ENCODE measurements at places on chromosomes 1 and 21. TPM values are rescaled to one million over a fixed set of nuclear protein-coding genes. Genes with fewer than 3 reads are reported as not detected.

Gene SPRR5
- not detected for total RNA-seq

- no peak for DNase-seq
These were observed 3.5 kb upstream of the COA6 start for GRCh38 chr1:234369784-234370183.

Gene SNRPE
- 250 TPM for total RNA-seq

DNA sequence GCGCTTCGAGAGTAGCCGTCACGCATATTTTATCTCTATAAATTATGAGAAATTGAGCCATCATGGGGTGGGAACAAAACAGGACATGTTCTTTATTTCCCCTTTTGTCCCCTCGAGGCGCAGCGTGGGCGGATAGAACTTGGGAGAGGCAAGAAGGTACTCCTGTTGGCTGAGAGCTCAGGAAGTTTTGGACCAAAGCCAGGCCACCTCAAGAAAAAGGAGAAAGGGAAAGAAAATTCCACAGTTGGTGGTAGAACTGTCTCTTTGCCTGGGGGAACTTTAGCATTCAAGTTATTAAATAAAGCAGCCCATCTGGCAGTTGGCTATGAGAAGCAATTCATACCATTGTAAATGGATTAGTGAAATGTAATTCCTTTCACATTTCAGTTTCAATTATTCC, 76.4 kb upstream of the DSCAM start:
- no peak for DNase-seq

Gene VCAM1
- 0.10 TPM for total RNA-seq

DNA sequence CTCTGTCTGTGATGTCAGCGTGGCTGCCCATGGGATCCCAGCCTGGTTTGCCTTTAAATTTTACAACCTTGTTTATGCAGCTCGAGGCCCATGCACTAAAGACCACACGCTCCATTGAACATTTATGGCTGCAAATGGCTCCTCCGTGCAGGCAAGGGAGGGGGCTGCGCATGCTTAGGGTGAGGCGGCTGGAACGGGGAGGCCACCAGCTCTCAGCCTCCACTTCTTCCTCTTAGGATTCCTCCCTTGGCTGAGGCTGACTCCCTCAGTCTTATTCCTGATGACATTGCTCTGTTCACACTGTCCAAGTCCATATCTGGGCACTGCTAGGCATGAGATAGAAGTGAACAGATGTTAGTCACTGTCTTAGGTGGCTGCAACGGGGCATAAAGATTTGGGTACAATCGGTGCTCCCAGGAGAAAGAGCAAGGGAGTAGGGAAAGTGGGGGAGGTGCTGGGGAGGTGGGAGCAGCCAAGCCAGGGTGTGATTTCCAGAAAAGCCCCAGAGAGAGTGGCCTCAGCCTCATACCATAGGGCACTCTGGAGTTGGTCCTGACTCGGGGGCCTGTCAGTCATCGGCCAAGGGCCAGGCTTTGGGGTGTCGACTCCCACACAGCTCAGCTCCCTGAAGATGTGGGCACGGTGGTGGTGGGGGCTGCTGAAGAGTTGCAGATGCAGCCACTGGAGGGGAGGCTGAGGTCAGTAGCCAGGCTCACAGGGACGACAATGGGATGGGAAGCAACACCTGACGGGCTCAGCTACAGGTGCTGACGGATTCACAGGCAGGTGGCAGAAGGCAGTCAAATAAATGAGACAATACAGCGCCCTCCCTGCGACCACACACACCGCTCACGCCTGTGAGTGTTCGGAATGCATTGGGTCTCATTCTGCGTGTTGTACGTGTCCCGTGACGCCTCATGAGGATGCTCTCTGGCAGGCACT, 37.3 kb upstream of the ACTL8 start:
- DNase-seq = no peak

Gene PRR9
- not detected for total RNA-seq

Gene ITLN1
- not detected for total RNA-seq

DNA sequence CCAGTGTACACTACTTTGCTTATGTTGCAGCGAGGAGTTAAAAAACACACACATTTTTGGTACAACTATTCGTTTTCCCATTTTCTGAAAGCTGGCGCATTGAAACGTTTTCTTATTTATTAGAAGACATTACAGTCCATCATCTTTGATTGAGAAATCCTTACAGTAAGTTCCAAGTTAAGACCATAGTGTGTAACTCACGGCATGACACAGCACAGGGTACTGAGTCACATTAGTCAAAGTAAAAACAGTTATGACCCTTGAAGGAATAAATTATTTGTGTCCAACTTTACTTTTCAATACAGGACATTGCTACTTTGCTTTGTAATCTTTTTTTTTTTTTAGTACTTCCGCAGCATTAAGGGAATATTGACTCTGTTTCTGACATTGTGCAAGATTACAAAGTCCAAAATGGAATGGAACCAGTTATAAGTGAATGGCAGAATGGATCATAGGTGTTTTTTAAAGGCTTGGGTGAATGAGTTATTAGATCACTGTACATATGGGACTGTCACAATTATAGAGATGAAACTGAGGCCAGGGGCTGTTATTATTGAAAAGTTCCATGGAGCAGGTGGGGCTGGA, 11.7 kb downstream of the PTGFRN start:
- no peak for DNase-seq

Gene S100A8
- total RNA-seq = not detected

GRCh38 chr1:99139876-99140275, 124.4 kb upstream of the PLPPR4 start:
- DNase-seq = no peak

DNA sequence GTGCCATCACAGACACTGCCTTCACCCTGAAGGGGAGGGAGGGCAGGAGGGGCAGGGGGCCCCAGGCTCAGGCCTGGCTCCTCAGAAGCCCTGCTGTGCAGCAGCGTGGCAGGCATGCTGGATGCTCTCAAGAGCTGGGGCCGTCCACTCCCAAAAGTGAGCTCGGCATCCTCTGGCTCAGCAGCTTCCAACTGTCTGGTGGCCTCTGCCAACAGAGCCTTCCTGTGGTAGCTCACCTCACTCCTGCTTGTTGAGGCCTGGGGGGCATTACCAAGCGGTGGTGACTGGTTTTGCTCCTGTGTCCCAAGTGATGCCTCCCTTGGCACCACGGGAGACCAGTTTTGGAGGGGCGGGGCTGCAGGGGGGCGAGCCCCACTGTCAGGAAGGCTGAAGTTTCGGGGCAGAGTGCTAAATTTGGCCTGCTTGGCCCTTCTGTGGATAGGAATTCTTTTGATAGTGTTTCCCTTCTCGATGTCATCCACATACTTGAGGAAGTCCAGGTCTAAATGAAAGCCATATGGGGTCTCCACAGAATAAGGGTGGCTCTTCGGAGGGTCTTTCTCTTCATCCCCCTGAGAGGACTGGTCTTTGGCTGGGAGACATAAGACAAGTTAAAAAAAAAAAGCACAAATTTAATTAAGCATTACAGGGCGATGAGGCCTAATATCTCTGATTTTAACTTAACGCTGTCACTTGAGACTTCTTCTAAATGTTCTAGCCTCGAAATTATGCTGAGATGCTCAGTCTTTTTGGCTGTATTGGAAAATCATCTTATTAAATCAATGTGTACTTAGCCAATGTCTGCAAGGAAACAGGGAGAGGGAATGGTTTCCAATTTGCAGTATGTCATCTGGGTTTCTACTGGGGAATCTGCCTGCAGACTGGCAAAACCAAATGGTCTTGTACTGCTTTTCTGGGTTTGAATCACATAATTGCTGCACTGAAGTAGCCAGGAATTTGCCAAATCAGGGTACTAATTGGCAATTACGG, 44.4 kb downstream of the KANK4 start:
- DNase-seq = no peak

Gene KAZN
- 0.54 TPM for total RNA-seq

Gene KRTAP11-1
- not detected for total RNA-seq

GRCh38 chr1:198185759-198186158, 29.0 kb downstream of the NEK7 start:
- DNase-seq = no peak

DNA sequence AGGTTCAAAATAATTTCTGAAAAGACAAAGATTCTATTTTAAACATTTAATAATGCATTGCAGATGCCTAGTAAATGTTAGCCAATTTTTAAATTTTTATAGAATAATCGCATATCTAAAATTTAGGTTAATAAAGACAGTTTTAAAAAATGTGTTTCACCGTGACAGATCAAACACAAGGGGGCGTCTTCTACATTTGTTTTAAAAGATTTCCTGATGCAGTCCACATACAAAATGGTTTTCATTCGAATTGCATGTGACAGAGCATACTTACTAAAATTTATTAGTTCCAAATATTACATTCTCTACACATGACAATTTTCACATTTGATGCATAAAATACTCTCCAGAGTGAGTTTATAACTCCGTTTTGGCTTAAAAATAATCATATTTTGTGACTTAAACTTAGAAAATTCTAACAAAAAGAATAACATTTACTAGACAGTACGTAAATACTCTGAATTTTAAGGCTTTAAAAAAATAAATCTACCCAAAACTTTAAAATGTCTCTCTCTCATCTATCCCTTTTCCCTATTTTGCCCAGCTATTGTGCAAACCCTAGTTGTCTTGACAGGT, 75.5 kb downstream of the ADAMTS1 start:
- no peak for DNase-seq

Gene LCA5L
- not detected for total RNA-seq

DNA sequence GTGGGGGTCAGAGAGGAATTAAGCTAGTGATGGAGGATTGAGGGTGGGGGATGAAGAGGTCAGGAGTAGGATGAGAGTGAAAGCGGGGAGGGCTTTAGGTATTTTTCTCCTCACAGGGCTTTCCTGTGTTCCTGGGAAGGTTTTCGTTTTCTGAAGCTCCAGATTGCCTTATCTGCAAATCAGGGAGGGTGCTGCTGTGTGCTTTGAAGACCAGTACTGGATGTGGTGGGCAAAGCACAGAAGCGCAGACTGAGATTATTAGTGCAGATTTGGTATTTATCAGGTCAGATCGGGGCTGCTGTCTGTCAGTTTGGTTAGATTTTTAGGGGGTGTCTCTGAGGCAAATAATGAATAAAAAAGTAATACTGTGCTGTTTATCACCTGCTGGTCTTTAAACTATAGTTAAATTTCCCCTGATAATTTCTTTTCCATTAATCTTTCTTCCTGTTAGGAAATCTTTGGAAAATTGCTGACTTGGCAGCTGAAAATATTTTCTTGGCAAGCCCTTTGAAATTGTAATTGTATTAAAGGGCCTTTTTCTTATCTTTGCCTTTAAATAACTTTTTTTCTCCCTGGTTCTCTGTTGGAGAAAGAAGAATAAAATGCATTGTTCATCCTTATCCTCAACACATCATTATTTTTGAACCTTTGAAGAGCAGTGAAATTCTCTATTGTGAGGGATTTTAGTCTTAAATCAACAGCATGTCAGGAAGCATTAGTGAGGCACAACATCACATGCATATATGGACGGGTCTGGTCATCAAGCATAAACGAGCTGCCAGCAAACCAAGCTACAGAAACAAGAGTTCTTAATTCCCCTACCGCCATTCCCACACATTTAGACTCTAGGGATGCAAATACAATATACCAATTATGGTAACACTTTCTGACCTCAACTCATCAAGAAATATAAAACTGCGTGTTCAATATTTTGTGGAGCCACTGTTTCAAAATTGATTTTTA, 139.6 kb downstream of the S1PR1 start:
- no peak for DNase-seq

DNA sequence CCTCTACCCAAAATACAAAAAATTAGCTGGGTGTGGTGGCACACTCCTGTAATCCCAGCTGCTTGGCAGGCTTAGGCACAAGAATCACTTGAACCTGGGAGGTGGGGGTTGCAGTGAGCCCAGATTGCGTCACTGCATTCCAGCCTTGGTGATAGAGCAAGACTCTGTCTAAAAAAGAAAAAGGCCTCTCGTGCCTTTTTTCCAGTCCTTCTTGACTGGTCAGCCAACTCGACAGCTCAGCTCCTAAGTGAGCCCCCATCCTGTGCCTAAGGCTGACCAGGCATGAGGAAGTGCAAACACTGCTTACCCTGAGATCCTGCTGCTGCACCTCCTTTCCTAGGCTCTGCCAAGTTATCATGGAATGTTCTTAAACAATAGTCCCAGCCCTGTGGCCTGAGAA, 10.1 kb upstream of the PROK1 start:
- no peak for DNase-seq

DNA sequence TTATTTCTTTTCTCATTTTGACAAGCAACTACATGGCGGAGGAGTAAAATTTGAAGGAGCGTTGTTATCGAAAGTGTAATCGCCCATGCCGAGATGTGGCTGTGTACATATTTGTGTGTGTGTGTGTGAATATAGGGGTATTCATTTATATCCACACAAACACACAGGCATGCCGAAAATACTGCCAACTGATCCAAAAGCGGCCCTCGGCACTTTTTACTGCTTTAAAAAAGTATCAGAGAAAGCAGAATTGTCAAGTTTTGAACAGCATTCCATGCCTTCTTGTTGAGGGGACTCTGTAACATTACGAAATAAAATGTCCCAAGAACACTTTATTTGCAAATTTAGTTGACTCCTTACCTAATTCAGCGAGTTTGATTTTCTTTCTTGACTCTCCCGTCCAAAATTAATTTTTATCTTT, 1.1 kb downstream of the PBX1 start:
- DNase-seq = no peak

DNA sequence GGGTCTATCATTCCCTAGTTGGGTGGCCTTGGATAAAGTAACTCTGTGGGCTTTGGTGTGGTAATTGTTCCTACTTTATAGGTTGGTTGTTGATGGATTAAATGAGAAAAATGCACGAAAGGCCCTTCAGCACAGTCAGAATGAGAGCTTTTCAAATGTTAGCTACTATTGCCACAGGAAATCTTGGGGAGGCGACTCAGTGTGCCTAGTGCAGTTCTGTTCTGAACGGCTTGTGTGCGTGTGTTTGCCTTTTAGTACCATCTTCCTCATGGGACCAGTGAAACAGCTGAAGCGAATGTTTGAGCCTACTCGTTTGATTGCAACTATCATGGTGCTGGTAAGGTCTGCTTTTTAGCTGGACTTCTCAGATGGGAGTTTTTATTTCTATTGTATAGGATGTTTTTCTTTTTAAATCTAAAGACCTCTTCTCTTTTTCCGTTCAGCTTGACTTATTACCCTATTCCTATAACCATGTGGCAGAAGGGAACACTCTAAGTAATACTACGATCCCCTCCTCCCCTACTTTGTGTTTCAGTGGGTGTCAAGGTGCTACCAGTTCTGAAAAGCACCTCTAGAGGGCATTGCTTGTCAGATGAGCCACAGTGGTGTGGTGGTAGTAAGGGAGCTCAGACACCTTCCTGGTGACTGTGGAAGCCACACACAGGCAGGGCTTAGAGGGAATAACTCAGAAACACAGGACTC, 9.2 kb downstream of the SFT2D2 start:
- peak; percentile 39 for DNase-seq

- no peak for DNase-seq
These were observed 219.5 kb downstream of the ZP4 start for GRCh38 chr1:237671262-237671661.

DNA sequence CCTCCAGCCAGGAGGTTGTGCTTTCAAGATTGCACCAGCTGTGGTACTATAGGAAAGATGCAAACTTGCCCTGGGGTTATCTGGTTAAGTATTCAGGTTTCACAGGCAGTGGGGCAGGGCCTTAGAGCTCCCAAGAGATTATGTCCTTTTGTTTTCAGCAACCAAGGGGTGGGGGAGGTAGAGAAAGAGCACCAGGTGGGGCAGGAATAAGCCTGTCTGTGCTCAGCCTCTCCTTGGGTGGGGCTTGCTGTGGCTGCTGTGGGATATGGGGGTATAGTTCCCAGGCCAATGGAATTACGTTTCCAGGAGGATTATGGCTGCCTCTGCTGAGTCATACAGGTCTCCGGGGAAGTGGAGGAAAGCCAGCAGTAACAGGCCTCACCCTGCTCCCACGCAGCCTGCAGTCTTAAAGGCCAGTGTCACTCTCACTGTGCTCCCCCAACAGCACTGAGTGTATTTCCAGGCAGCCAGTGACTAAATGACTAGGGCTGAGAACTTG, 508.6 kb downstream of the RWDD3 start:
- DNase-seq = no peak
